ENCODE measurements at places on chromosomes 7 and 10.
A peak's percentile ranks its signal among the peaks of the same experiment; 100 is the strongest.

DNA sequence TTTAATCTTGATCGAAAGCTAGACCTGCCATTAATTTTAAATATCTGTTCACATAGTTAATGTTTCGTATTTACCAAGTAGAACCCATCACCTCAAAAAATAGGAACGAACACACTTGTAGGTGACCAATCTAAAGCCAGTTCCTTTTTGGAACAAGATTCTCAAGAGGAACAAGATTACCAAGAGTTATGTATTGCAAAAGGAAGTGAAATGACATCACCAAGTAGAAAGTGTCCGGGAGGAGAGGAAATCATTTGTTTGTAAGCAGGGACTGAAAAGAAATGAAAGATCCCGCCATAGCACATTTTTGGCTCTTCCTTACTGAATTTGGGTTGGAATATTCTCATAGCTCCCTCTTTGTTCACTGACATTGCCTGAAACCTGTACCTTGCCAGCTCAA is 1200.5 kb downstream of the SORCS1 start:
- no peak for DNase-seq

DNA sequence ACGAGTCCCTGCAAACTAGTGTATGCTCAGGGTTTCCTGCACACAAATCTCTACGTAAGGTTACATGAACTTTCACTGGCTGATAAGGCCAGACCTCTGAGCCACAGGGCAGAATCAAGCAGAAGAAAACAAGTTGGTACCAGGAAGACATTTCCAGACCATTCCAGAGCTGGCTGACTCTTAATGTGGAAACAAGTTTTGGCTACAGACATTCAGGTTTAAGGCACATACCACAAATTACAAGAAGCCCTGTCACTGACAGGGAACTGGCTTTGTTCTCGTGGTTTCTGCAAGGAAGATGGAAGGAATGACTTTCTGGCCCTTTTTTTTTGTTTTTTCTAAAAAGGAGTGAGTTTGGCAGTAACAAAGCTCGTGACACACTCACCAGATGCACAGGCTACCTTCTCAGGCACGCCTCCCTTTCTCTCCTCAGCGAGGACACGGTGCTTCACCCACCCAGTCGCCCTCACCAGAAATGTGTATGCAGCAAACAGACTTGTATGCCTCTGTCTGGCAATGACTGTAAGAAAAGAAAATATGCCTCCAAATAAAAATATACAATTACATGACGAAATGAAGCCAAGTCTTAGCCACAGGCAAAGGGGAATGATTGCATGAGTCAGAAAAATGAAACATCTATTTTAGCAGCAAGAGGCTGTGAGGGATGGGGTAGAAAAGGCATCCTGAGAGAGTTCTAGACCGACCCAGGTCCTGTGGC is 22.6 kb downstream of the PLAC9 start:
- no peak for DNase-seq

DNA sequence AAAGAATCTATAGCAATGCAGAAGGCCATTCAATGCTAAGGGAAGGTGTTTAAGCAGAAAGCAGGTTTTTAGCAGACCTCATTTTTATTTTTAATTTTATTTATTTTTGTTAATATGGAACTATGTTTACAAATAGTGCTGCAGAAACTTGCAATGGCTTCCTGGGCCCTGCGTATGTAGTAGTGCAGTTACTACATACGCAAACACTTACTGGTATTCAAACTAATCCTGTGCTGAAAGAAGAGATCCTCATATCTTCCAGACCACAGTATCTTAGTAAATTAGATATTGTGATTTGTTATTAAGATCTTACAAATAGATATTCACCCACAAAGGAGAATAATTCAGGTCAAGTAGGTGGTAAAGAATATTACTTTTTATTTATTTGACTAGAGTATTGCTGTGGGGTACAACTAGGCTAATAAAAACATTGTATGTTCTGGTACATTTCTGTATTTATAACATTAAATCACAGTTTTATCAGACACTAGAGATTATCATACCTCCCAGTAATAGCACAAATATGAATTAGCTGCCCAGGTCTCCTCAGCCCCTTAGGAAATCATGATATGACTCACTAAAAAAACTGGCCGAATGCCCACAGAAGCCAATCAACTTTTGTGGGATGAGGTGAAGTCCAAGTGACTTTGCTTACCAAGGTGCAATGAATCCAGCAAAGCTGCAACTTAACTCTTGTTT is 57.6 kb downstream of the RNLS start:
- no peak for DNase-seq

- DNase-seq, result no peak
Measured at GRCh38 chr10:31624611-31625010, 304.0 kb downstream of the ARHGAP12 start.

GRCh38 chr7:29764227-29764626 is 42.1 kb upstream of the WIPF3 start:
- no peak for DNase-seq

DNA sequence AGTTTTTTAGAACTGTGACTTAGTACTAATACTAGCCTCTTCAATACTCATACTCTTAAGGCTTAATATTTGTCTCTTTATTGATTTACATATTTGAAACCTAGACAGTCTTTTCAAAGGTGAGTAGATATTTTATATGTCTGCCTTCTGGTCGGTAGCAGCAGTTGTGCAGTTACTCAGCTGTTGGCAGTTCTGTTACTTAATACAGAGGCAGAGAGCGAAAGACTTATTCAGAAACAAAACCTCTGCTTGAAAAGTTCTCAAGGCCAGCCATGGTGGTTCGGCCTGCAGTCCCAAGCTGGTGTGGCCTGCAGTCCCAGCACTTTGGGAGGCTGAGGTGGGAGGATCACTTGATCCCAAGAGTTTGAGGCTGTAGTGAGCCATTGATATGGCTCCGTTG is 84.2 kb downstream of the AUTS2 start:
- DNase-seq, result no peak

DNA sequence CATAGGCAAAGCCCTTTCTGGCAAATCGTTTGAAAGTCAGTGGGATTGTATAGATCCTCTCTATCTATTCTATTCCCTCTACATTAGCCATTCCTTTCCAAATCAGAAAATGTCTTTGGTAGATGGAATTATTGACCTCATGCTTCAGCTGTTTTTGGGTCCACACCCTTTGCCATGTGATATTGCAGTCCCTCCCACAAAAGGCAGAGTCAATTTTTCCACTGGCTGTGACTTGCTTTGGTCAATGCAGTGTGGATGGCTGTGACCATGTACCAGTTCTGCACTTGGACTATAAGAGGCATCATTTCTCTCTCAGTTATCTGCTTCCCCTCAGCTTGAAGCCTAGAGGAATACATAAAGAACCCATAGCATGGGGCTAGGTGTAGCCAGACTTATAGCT is 332.9 kb downstream of the PTEN start:
- DNase-seq, result no peak

- DNase-seq, result peak; percentile 53
Measured at GRCh38 chr7:130367088-130367755, 13.1 kb upstream of the CPA1 start.

DNA sequence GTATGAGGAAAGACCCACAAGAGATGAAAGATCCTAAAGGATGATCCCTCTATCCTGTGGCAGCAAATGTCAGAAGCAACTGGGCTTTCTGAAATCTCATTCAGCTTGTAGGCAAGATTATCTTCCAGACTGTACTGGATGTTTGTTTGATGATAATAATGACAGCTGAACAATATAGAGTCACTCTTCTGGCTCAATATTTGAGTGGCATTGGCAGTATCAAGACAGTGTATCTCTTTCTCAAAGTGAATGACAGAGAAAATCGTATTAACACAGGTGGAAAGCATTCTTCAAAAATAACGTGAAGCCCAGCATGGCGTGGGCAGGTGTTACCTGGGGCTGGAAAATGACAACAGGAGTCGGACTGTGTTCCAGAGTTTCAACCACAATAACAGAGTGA is 114.5 kb downstream of the GPR37 start:
- DNase-seq, result no peak

DNA sequence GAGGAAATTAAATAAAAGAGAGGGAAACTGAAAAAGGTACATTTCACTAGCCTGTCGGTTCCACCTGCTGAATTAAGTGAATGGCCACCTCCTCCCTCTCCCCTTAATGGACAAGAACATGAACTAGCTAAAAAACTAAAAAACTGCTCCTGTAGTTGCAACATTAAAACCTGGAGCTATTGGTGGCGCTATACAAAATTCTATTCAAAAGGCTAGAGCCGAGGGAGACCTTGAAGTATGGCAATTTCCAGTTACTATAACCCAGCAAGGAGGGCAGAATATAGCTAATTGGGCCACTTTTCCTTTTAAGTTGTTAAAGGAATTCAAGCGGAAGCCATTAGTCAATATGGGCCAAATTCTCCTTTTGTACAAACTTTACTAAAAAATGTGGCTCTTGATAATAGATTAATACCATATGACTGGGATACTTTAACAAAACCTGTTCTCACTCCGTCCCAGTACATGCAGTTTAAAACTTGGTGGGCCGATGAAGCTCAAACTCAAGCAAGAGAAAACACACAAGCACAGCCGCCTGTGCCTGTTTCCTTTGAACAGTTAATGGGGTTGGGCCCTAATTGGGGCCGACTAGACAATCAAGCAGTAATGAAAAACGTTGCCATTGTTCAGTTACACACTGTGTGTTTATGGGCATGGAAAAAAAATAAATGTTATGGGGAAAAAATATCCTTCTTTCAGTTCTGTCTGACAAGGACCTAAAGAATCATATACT is 6.5 kb upstream of the CHST3 start:
- DNase-seq, result no peak

GRCh38 chr10:112484399-112484798 is 37.4 kb downstream of the VTI1A start:
- DNase-seq, result no peak

GRCh38 chr10:29240986-29241660 is 47.7 kb upstream of the LYZL1 start:
- DNase-seq, result no peak

DNA sequence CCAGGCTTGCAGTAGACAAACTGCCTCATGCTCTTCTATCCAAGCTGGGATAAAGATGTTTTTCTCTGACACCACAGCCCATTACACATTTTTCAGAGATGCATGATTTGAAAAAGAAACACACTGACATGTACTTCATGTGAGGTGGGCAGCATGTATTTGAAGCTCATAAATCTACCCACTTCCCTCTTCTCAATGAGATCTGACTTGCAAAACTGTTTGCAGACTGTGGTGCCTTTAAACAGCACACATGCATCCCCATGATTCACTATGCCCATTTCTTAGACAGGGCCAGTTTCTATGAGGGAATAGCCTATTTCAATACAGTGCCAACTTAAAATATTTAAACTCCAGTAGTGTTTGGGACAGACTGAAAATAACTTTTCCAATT is 109.8 kb downstream of the GLI3 start:
- no peak for DNase-seq

DNA sequence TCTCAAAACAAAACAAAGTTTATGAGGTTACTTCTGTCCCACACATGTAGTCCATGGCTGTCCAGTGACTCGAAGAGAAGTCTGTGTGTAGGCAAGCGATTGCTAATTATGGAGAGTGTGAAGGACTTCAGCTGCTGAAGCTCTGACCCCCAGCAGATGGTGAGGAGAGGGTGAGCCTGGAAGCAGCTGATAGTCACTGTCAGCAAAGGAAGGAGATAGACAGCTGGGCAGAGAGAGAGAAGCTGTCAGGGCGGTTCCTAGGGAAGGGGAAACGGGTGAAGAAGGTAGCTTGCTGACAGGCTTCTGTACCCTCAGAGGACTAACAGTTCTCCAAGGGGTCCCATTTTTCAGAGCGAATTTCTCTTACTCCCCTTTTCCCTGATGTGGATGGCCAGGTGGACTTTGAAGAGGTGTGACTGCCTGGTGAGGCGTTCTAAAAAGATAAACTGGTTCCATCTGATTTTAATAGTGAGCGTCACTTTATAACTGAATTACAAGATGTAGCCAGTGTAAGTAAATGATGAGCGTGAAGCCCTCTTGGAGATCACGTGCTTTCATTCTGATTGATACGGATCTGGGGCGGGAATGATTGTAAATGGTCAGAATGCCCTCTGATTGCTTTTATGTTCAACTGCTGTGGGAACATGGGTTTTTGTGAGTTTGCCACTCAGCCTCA is 12.1 kb downstream of the ZSCAN21 start:
- no peak for DNase-seq

- DNase-seq, result no peak
Measured at GRCh38 chr7:41698726-41699125, 4.2 kb downstream of the INHBA start.

DNA sequence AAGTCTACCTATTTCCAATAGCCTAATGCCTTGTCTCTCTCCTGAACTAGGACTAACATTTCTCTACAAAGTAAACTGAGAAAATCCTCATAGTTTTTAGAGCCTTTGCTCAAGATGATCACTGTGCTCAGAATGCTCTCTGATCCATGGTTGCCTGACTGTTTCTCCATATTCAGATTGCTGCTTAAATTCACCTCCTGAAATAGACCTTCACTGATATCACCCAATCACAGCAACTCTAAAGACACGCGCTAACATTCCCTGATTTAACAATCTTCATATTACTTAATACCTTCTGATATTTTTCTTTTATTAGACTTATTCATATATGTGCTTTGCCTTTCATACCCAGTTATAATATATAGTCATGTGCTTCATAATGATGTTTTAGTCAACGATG is 148.9 kb upstream of the SP4 start:
- no peak for DNase-seq

DNA sequence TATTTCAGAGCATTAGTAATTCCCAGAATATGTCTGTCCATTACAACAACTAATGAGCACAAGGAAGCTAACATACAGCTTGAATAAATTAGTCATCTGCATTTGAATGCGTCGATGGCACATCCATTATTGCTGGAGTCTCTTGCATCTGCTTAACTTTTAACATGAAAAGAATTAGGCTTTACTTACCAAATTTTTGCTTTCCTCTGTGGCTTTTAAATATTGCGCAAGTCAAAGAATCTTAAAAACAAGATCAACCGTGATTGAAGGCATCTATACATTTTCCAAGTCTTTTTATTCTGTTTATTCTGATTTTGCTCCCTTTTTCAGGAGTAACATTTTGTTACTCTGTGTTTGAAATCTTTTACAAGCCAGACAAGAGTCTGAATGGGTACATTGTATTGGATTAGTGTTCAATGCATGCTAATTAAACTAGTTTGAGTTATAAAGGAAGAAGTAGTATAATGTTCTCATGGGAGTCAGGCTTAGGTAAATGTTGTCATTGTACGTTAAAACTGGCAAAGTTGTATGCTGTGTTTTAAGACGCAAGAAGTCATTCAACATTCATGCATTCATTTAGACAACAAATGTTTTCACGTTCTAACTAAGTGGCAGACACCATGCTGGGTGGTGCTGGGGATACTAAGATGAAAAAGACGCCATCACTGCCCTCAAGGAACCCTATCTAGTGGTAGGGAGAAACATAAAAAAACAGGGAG is 4.0 kb upstream of the CACNB2 start:
- DNase-seq, result no peak

DNA sequence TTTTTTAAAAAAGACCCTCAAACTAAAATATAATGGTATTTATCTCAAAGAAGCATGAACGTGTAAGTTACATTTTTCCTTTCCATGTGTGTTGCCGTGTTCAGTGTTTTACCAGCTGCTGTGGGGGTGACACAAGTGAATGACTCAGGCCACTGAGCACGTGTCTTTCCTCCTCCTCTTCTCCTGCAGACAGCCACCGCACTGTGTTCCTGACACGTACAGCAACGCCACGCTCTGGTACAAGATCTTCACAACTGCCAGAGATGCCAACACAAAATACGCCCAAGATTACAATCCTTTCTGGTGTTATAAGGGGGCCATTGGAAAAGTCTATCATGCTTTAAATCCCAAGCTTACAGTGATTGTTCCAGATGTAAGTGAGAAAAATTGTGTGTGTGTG is 29.7 kb downstream of the TMEM248 start:
- DNase-seq, result no peak

Data from CD4-positive, alpha-beta T cell treated with Interleukin-10 for 1 hour (primary cell).